MM.1S (cell line): ENCODE measurements at places on chromosomes 7 and 10.

DNA sequence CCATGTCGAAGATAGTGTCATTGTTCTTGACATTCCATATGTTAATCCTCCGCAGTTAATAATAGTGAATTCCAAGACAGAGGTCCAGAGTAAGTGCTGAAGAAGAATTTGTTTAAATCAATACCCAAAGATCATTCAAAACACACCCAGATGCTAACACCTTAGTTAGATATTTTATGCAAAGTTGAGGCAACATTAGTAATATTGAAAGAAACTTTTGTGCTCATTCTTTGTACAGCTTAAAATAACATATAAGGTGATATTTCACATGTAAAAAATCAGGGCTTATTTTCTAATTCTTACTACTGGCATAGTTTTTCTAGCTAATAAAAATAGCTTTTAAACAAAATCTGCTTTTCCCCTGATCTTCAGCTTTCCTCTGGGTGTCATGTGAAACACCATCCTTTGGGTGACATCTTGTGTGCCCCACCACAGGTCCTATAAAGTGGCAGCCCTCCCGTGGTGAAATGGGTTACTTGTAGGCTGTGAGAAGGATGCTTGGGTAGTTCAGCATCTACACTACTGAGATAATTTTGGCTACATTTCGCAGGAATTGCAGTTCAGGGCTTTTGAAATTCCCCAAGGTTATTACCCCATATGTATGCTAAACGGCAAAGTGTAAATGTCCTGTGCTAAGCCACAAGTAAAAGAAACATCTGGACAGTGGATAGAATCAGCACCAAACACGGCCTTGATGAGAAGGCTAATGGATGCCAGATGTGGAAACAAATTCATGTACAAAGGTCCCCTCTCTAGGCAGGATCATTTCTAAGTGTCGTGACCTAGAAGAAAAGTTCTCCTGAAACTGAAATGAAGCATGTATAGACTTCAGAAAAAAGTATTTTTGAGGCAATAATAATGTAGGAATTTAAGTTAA, 105.4 kb downstream of the GRM3 start:
- DNase-seq = no peak

DNA sequence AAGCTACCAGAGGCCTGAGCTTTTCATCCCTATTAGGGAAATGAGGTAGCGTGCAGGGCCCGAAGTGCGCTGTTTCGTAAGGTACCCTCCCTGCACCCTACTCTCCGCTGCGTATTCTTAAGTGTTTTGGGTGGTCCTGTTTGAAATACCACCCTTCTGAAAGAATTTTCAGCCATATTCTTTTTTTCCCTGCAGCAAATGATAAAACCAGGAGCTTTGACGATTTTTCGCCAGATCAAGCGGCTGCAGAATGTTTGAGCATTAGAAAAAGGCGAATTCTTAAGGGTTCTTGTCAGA, 1.2 kb downstream of the RSBN1L start:
- DNase-seq = peak; percentile 36

DNA sequence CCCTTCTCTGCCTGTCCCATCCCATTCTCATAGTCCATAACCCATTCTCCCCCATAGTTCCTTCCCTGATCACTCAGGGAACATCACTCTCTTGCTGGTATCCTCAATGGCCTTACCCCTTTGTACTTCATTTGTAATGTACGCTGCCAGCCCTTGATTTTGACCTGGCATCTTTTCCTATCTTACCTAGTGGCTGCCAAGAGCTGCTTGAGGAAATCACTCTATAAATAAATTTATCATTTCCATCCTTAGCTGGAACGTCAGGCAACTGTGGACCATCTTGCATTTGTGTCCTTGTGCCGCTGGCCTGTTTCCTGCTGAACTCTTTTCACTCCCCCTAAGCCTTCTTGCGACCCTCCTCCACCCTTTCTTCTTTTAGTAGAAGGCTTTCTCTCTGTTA, 14.0 kb downstream of the CDK14 start:
- no peak for DNase-seq

GRCh38 chr7:17716816-17717215, 223.5 kb downstream of the SNX13 start:
- DNase-seq = no peak

DNA sequence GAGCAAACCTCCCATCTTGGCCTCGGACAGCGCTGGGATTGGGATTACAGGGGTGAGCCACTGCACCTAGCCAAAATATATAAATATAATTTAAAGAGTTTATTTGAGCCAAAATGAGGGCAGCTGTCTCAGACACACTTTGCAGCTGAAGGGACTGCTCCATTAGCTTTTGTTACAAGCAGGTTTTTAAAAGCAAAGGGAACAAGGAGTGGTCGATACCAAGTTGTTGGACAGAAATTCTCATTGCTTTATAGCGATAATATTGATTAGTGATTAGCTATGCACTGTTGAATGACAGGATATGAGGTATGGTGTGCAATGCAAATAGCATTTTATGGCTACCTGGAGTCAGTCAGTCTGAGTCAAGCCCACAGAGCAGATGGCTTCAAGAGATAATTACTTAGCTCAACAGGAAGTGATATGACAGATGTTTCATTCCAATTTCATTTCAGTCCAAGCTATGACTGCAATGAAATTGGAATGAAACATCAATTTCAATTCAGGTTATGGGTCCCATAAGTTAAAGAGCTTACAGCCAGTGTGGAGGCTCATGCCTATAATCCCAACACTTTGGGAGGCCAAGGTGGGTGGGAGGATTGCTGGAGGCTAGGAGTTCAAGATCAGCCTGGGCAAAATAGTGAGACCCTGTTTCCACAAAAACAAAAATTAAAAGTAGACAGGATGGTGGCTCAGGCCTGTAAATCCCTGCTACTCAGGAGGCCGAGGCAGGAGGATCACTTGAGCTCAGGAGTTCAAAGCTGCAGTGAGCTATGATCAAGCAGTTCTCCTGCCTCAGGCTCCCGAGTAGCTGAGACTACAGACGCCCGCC, 23.1 kb downstream of the TYW1 start:
- DNase-seq = no peak

GRCh38 chr10:103901299-103901698, 16.7 kb downstream of the STN1 start:
- DNase-seq = no peak

DNA sequence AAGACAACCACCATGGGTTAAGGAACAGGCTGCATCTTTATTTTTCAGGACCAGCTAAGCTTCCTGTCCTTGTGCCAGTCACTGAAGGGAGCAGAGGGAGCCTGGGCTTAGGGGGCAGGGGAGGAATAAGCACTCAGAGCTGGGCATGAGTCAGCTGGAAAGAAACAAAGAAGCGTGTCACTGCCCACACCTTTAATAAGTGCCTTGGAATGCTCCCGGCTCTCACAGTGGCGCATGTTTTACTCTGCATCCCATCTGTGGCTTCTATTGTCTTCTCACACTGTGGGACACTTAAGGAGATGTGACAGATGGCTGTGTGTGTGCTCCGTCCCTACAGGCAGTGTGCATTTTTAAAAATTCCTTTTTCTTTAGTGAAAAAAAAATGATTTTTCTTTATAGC, 71.7 kb downstream of the MTURN start:
- DNase-seq = no peak

- DNase-seq = no peak
These were observed 271.4 kb downstream of the TSPAN12 start for GRCh38 chr7:120586571-120586970.

DNA sequence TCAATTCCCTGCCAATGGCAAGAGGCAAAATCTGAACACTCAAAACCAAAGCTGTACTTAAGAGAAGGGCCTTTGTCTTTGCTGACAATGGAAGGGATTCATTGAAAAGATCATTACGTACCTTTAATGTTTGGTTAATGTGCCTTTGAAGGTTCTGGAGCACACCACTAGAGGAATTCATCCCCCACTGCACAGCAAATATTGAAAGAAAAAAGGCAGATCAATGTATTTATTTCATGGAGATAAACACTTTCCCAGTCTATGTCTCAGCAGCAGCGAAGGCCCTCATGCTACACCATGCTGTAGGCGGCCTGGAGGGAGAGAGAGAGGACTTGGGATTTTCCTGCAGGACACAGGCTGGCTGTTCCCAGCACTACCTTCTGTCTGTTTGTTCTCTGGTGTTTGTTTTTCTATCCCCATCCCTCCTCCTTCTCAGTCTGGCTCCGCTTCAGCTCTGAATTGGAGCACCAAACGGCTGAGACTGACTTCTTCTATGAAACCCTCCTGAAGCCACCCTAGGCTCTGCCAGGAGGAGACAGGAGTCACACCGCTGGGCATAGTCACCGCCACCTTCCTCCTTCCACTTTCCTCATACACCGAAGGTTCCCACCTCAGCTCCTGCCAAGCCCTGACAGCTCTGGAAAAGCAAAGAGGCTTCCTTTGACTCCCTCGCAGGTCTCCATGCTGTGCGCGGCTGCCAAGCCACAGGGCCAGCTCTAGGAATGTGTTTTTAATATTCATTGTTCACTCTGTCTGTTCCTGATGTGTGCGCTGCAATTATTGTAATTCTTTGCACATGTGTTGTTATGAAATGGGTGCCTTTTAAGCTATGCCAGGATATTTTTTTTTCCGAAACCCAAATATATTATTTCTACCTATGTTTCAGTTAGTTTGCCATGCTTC, 301.5 kb downstream of the FZD1 start:
- no peak for DNase-seq

DNA sequence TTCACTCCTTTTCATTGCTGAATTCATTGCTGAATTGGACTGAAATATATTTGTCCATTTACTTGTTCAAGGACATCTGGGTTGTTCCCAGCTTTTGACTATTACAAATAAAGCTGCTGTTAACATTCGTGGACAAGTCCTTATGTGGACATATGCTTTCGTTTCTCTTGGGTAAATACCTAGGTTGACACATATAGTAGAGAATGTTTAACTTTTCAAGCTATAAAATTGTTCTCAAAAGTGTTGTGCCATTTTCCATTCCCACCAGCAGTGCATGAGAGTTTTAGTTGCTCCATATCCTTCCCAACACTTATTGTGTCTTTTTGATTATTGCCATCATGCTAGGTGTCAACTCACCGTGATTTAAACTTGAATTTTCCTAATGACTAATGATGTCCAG, 17.5 kb upstream of the CPVL start:
- no peak for DNase-seq

DNA sequence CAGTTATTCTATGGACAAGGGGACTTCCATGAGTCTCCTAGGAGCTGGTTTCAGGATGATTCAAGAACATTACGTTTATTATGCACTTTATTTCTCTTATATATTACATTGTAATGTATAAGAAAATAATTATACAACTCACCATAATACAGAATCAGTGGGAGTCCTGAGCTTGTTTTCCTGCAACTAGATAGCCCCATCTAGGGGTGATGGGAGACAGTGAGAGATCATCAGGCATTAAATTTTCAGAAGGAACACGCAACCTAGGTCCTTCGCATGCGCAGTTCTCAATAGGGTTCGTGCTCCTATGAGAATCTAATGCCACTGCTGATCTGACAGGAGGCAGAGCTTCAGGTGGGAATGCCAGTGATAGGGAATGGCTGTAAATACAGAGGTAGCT, 137.9 kb downstream of the ANKRD30A start:
- DNase-seq = no peak

- no peak for DNase-seq
These were observed 111.5 kb downstream of the CCNY start for GRCh38 chr10:35447693-35448407.

DNA sequence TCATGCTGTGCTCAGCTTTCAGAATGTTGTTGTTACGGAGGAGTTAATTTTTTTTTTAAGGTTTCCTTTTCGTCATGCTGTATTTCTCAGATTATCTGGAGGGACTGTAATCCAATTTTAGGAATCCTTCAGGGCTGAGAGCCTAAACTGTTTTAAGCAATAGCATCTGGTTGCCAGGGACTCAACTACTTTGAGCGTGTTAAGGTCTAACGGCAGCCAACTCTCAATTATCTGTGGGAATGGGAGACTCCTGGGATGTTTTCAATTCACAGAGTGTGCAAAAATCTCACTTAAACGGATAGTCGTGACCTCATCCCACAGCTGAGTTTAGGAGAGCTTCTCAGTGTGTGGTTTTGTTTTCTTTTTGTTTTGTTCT, 291.7 kb downstream of the AUTS2 start:
- DNase-seq = peak; percentile 21

DNA sequence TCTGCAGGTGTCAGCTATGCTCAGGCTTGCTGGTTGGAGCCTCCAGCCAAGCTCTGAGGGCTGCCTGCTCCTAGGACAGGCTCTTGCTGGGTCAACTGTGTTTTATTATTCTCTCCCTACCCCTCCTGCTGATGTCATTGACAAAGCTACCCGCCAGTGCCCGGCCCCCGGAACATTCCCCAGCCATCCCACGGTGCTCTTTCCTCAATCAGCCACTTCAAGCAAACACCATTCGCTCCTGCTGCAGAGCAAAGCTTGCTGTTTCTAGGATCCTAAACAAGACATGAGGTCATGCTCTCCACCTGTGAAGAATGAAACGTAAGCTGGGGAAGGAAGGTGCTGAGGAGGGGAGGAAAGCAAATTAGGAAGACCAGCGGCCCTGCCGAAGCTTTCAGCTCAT, 2.1 kb upstream of the C10orf71 start:
- DNase-seq = no peak

- DNase-seq = no peak
These were observed 265.6 kb downstream of the PTEN start for GRCh38 chr10:88129013-88129412.

- DNase-seq = no peak
These were observed 97.2 kb downstream of the PRKCQ start for GRCh38 chr10:6482737-6483357.

DNA sequence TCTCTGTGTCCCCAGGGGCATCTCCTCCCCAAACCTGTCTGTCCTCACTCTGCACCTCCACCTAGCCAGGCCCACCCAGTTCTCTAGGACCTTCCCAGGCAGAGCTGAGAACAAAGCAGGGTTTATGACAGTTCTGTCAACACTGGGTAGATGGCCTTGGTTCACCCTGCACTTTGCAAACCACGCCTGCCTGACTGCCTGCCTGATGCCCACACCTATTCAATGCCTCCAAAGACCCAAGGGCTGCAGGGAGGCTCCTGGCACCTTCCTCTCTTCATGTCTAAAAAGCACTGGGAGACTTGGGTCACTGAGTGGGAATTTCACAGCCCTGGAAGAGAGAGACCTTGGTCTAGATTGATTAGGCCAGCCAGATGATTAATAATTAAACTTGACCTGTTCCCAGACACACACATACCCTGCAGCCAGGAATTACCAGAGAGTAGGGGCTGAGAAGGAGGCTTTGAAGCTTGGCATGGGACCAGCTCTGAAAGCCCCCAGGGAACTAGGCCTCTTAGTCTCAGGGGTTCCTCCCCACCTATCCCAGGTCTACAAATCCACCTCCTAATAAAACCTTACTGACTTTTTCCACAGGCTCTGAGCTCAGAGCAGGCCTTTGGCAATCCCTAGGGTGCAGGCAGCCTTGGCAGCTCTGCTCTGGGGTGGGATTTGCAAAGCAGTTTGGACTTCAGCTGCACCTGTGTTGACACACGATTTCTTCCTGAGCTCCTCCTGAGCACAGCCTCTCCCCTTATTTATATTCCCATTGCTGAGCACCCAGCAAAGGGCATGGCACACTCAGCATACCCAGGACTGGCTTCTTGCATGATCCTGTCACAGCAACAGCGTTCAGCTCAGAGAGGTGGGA, 25.7 kb upstream of the PDCD4 start:
- no peak for DNase-seq

DNA sequence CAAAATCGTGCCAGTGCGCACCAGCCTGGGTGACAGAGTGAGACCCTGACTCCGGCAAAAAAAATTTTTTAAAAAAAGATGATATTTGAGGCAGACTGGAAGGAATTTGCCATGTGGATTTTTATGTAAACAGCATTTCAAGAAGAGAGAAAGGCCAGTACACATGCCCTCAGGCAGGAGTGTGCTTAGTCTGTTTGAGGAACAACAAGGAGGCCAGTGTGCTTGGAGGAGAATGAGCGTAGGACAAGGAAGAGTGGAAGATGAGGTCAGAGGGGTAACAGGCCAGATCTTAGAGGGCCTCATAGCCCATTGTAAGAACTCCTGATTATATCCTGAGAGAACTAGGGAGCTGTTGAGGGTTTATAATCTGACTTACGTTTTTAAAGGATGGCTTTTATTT, 17.2 kb upstream of the STRIP2 start:
- no peak for DNase-seq
